ENCODE measurements at places on chromosomes 2 and 18. TPM values are rescaled to one million over a fixed set of nuclear protein-coding genes. Genes with fewer than 3 reads are reported as not detected.

RAX gene
- not detected for polyA plus RNA-seq

BCL2 gene
- 12.6 TPM for polyA plus RNA-seq

ADAM23 gene
- 4.5 TPM for polyA plus RNA-seq

- peak; percentile 31 for DNase-seq
These were observed at the start of gene MSL3B for GRCh38 chr2:233867993-233868532. Gene MSL3B (minus strand): TSS chr2:233868386.

- no peak for DNase-seq
These were observed 24.0 kb downstream of the HS1BP3 start for GRCh38 chr2:20626698-20627513.

GRCh38 chr2:3277748-3278520 lies 99.7 kb downstream of the EIPR1 start:
- DNase-seq = no peak

GRCh38 chr2:17662723-17663122 lies 90.9 kb downstream of the SMC6 start:
- no peak for DNase-seq

- DNase-seq = no peak
These were observed 469.8 kb upstream of the ZEB2 start for GRCh38 chr2:144989579-144990270.

- no peak for DNase-seq
These were observed 259.0 kb downstream of the ZNF385B start for GRCh38 chr2:179602452-179602851.

DNA sequence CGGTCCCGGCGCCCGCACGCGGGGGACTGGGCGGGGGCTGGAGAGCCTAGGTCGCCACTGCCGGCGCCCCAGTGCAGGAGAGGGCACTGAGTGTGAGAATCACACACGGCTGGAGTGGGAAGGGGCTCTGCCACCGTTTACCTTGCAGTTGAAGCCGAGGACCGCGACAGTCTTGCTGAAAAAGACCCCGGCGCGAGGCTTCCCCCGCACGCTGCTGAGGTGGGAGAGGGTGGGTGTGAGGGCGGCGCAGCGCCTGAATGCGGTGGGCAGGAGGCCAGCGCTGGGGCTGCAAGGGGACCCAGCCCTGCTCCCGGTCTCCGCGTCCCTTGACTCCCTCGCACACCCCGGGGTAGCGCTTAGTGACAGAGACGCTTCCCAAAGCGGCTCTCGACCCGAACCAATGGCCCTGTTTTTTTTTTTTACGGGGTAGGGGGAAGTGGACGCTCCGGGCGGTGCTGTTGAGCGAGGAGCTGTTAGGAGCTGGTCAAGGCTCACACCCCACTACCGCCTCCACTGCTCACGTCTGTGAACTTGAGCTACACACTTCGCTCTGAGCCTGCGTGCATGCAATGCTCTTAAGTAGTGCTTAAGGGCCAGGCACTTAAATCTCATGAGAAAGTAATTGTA lies 794 bp downstream of the NOTO start:
- DNase-seq = peak; percentile 36

DNA sequence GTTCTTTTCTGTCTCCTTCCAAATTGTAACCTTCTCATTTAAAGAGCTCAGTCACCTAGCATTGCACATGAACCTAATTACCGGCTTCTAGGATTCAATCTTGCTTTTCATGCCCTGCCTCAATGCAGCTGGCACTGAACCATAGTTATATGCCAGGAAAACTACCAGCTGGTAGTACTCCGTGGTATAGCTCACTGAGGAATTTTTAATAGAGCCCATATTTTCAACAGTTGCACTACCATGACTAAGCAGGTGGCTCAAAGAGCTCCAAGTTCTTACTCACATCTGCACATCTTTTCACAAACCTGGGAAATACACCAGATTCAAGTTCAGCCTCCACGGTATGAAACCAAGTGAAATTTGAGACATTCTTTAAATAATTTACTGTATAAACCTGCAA lies 363.5 kb downstream of the GRB14 start:
- DNase-seq = no peak

DNA sequence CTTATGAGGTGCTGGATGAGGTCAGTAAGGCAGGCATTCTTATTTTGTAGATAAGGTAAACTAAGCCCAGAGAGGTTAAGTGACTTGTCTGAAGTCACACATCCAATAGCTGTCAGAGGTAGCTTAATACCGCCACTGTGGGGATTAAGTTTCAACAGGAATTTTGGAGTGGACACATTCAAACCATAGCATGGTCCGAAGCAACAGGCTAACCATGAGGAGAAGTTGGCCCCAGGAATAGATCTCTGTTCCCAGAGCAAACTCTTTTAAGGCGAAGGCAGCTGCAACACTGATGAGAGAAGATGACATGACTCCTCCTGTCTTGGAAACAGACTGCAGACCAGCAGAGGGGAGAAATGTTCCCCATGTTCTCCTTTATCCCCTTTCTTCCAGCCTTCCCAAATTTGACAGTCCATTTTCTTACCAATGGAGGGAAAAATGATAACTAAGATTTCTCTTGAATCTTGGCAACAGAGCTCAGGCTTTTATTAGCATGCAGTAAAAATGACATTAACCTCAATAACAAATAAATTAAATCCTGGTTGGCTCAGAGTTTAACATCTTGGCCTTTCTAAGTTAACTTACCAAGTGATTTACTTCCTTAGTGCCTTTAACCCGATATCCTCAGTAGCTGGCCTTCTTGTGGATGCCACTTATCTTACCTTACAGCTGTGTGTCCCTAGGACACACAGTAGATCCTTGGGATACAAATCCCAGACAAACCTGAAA lies 67.9 kb upstream of the STPG4 start:
- DNase-seq = no peak

DNA sequence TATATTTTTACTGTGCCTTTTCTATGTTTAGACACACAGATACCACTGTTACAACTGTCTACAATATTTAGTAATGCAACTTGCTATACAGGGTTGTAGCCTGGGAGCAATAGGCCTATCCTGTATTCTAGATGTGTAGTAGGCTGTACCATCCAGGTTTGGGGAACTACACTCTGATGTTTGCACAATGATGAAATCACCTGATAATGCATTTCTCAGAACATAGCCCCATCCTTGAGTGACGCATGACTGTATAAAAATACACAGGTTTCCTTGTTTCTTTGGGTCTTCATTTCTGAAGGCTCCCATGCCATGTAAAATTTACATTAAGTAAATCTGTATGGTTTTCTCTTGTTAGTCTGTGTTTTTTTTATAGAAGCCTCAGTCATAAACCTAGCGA lies 270.9 kb upstream of the SKOR2 start:
- no peak for DNase-seq

GRCh38 chr2:3602553-3603339 lies 7.8 kb downstream of the COLEC11 start:
- no peak for DNase-seq

- DNase-seq = no peak
These were observed 384.3 kb upstream of the SYT4 start for GRCh38 chr18:43661570-43661969.

GRCh38 chr2:236136538-236136937 lies 31.6 kb downstream of the GBX2 start:
- no peak for DNase-seq

- no peak for DNase-seq
These were observed 87.2 kb downstream of the PPP1R1C start for GRCh38 chr2:182072861-182073260.

DNA sequence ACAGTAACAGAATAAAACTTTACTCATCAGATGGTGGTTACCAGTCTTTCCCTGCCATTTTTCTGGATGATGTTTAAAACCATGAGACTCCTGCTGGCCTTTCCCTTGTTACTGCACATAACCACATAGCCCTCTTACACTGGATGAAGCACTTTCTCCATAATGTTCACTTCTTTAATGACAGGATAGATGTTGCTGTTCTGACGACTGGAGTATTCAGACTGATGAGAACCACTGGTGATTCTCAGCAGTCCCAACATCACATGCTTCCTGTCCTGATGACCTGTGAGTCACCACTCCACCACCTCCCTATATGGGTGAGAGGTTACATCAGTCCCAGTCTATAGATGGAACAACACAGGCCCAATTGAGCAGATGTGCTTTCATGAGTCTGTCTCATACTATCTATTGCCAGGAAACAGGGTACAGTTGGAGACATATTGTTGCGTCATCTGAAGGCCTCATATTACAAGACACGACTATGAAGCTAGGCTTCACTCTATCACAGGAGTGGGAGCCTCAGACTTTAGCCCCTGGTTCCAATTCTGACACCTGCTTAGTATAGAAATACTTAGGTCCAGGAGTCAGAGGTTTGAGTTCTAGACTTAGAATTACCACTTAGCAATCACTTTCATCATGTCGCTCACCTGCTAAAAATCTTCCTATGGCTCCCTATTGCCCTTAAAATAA lies 145.7 kb upstream of the KLF7 start:
- no peak for DNase-seq

DNA sequence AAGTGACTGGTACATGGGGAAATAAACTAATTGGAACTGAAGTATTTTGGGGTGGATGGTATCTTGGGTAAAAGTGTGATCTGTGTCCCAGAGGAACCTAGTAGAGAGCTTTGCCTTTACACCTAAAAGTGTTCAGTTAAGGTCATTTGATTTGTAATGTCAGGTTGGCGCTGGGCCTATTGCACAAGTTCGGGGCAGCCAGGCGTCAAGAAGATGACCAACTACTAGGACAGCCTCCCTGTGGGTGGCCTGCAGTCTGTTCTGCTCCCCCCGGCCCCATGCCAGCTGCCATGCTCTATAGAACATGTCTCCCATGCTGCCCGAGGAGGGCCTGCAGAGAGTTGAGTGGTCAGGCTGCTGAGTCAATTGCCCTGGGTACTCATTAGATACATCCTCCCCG lies 10.1 kb downstream of the RRM2 start:
- DNase-seq = no peak

DNA sequence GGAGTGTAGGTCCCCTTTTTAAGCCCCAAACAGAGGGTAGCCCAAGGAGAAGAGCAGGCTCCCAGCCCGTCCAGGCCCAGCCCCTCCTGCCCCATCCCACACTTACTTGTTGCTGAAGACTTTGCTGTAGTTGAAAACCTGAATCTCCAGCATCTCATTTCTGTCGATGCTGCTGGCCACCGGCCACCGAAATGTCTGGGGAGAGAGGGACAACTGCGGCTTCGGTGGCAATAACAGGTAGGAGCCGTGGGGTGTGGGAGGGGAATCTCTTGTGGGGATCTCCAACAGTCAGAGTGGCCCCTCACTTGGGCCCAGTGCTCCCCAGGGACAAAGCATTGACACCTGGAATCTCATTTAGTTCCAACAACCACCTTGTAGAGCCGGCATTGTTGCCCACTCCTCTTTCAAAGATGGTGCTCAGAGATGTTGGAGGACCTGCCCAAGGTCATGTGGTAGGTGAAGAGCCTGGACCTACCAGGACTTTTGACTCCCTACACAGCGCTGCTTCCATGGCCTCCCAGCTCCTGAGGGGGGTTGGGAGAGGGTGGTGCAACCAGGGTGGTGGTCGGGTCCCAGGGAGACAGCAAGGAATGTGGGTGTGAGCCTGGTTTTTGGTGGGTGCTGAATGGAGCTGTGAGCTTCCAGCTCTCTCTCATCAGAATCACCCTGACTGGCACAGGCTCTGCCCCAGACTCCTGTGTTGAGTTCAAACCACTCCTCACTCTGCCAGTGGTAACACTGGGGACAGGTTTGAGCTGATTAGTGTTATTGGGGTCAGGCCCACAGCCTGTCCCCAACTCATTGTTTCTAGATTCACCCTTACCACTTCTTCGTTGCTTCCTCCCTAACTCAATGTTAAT lies 50.0 kb upstream of the OTOF start:
- DNase-seq = no peak

All from right lung (tissue), 10 donors.